ENCODE measurements at places on chromosomes 12 and 14.

- DNase-seq = no peak
These were observed 123.0 kb downstream of the SAMD4A start for GRCh38 chr14:54689928-54690327.

DNA sequence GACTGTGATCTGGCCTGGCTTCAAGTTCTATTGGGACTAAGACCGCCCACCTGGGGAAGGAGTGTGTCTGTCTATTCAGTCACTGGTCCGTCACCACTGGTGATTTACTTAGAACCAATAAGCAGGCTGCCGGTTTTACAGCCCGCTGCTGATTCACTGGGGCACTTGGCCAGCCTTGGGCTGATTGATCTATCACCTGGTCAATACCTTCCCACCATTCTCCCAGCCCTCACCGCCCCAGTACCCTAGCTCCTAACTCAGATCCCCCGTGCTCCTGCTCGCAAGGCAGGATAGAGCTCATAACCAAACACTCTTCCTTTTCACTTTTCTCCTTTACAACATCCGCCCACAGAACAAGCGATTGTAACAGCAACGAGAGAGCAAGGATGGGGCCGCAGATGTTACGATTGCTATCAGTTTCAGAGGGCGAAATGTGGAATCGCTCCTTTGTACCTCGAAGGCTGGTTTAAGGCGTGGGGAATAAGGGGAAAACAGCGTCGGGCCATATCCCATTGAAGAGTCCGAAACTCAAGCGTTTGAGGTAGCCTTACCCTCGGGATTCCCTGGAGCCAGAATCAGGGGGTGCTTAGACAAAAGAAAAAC is 672 bp downstream of the RDH11 start:
- DNase-seq = peak; percentile 75

DNA sequence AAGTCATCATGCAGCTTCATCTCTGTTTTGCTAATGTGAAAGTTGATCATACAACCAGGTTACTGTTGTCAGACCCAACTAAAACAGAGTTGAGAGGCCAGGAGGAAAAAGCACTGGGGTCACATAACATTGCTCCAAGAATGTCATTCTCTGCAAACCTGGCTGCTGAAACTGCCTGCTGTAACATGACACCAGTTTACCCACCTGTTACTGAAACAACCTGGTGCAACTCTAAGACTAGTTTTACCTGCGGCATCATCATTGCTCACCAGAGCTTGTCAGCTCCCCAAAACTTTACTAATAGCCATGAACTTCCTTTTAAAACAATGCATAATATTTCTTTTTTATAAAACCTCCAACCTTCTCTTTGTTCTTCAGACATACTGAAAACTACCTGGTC is 30.7 kb upstream of the DEGS2 start:
- DNase-seq = no peak

DNA sequence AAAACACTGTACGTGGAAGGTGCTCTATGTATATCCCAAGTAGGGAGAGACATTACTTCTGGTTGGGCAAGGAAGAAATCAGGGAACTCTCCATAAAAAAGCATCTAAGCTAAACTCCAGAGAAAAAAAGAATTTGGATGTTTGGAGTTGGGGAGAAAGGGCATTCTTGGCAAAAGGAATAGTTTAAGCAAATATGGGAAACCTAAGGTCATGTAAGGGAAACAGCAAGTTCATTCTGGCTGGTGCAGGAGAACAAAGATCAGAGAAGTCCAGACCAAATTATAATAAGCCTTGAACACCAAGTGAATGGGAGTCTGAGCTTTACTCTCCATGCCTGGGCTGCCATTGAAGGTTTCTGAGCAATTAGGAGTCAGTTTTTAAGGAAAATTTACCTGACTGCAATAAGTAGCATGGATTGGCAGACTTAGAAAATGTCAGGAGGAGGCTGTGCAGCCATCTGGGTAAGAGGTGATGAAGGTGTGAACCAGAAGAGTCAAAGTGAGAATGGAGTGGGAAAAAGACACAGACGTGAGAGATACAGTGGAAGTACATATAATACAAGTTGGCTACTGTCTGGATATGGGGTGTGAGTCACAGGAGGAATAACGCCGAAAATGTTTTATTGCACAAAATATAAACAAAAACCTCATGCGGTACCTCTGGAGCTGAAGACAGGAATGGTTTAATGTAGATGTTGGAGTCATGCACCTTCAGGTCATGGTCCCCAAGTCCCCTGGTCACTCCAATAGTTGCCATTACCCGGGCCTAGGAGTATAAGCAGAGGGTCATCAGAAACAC is 222.6 kb downstream of the MON2 start:
- no peak for DNase-seq

DNA sequence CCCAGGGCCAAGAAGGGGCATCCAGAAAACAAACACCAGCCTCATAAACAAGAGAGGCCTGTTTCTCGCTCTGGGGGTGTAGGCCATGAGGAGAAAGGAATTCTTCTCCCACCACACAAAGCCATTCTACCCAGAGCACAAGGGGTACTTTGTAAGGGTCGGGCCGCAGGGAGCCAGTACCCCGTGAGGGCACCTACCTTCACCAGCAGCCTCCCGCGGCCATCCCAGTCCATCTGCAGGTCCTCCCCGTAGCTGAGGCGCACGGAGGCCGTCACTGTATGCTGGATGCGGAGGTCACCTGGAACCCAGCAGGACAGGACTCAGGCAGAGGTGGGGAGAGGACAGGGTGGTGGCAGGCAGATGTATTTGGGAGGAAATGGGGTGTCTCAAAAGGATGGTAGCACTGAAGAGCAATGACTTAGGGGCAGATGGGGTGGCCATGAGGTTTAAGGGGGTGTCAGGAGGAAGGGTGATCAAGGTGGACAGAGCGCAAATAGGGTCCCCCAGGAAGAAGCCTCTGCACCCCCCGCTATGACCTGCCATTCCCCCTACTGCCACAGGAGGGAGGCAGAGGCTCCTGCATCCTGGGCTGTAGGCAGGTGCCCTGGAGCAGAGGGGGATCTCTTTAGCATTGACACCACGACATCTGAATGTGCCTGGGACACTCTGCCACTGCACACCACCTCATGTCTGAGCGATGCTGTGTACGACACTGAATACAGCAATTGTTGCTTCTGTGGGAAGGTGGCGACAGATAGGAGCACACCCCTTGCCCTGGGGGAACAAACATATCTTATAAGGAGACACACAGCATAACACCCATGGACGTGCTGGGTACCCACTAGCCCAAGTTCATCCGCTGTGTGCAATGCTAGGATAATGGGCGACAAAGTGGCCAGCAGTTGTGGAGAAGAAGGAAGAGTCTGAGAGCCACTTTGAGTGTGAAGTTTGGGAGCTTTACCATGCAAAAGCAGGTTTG is 61.4 kb downstream of the VWF start:
- peak; percentile 66 for DNase-seq

- no peak for DNase-seq
These were observed 29.8 kb upstream of the PLEKHG6 start for GRCh38 chr12:6280672-6281071.

DNA sequence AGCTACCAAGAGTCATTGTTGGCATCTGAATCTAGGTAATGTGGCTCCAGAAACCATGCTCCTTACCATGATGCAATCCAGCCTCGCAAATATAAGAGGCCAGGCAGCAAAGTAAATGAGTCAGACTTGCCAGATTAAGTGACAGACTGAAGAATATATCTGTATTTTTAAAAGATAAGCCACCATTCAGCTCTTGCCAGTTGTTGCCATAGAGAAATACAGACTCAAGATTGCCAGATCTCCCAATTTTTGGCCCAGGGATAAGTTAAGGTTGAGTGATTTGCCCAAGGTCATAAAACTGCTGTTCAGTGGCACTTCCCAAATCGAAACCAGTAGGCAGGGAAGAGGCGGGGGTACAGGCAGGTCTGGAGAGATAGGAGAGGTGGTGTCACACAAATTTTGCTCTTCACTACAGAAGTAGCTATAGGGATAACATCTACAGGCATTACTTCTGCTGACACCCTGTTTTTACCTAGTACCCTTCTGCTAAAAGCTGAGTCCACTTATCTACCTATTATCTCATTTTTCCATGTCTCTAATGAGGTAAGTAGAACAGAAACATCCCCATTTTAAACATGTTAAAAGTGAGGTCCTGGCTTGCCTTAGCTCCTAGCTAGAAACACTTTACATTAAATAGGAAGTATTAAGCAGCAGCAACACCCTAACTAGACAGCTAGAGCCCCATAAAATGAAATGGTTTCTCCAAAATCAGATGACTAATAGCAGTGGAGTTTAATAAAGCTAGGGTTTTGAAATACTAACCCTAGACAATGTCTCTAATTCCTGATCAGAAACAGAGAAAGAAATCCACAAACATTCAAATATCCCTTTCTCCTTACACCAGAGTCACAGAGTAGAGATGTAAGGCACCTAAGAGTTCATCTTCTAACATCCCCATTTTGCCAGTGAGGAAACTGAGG is 19.5 kb downstream of the DCAF5 start:
- DNase-seq = no peak

All from activated naive CD8-positive, alpha-beta T cell treated with anti-CD3 and anti-CD28 coated beads, Interleukin-2, amount 50 U/mL, for 24 hours (primary cell).